Naive thymus-derived CD4-positive, alpha-beta T cell (primary cell): ENCODE measurements at places on chromosomes 16 and 17.

DNA sequence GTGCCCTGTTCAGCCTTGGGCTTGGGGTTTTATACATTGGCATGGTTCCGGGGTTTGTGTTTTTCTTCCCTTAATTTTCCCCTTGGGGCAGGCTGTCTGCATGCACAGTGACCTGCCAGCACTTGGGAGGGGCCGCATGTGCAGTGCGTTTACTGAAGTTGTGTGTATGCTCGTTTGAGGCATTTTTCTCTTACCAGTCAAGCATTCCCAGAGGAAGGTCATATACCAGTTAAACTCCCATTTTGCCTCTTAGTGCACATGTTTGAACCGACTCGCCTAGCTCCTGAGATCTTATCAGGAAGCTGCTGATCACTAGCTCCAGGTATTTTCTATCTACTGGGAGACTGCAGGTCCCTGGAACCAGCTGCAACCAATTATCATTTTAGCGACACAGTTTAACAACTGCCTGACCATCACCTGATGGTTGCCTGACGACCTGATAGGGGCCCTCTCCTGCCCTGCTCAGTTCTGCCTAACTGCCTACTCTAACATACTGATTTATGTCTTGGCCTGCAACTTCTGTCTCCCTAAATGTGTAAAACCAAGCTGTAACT is 51.4 kb downstream of the MFSD11 start:
- DNase-seq, result no peak
- H3K27ac ChIP-seq, result no peak overlapping the region
- H3K4me1 ChIP-seq, result peaks cover 9% of the 10 kb centered on the region
- H3K27me3 ChIP-seq, result no peaks in the 10 kb centered on the region
- H3K4me3 ChIP-seq, result no peak overlapping the region

DNA sequence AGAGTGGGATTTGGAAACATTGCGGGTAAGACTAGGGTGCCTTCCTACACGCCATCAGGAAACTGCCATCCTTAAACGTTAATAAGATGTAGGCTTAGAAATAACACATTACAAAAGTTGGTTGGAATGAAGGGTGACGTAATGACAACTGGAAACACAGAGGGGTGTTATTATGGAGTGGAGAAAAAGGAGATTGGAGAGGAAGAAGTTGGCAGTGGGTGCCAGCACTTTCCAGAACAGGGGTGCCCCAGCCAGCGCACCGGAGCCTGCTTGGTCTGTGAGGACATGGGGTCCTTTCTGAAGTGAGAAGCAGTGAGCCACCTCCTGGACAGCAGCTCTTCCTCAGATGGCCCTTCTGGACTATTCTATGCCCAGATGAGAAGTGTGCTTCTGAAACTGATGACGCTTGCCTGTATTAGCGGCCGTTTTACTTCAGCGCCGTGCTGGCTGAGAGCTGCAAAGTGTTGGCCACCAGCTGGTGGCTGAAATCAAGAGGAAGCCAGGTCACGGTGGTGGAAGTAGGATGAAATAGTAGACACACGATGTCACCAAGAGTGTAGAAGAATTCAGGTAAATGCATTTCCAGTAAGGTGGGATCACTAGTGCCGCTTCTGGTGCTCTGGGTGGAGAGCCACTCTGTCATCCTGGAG is 244.8 kb downstream of the NTN1 start:
- no peaks in the 10 kb centered on the region for H3K4me1 ChIP-seq
- no peaks in the 10 kb centered on the region for H3K36me3 ChIP-seq
- DNase-seq, result no peak
- H3K27ac ChIP-seq, result no peak overlapping the region
- no peak overlapping the region for H3K4me3 ChIP-seq

- no peak overlapping the region for H3K4me3 ChIP-seq
- H3K4me1 ChIP-seq, result no peaks in the 10 kb centered on the region
- H3K27ac ChIP-seq, result no peak overlapping the region
- H3K36me3 ChIP-seq, result no peaks in the 10 kb centered on the region
- H3K27me3 ChIP-seq, result no peaks in the 10 kb centered on the region
Observed at GRCh38 chr17:55690105-55690508, 32.6 kb downstream of the TMEM100 start.

DNA sequence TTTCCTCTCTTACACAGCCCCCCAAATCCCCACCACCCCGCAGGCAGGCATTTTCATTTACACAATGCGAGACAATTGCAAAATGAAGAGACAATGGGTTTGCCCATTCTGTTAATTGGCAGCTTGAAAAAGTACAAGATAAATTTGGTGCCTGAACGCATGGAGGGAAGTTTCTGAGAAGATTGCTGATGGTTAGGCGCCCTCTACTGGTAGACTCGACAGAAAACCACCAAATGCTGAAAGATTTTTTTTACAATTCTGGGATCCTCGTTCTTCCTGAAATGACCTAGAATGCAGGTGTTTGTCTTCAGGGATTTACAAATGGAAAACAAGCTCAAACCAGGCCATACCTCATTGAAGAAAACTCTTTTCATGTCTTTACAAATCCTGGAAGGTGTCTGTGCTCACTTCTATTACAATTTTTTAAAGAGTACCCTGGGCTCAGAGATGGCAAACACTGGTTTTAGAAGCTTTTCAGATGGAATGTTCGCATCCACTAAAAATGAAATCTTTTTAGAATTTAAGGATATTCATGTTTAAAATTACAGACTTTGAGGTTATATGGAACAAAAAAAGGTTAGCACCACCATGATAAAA is 338.5 kb downstream of the PMP22 start:
- DNase-seq, result peak; percentile 28
- H3K4me3 ChIP-seq, result no peak overlapping the region
- no peaks in the 10 kb centered on the region for H3K4me1 ChIP-seq
- H3K27me3 ChIP-seq, result no peaks in the 10 kb centered on the region

GRCh38 chr17:43085474-43085873 is 39.7 kb downstream of the BRCA1 start:
- H3K4me1 ChIP-seq, result no peaks in the 10 kb centered on the region
- no peaks in the 10 kb centered on the region for H3K36me3 ChIP-seq
- no peak overlapping the region for H3K4me3 ChIP-seq
- no peak overlapping the region for H3K27ac ChIP-seq
- H3K27me3 ChIP-seq, result no peaks in the 10 kb centered on the region

- H3K4me3 ChIP-seq, result no peak overlapping the region
- no peak for DNase-seq
- peaks cover 15% of the 10 kb centered on the region for H3K36me3 ChIP-seq
- H3K27me3 ChIP-seq, result no peaks in the 10 kb centered on the region
- H3K4me1 ChIP-seq, result no peaks in the 10 kb centered on the region
- H3K27ac ChIP-seq, result no peak overlapping the region
Observed at GRCh38 chr16:4395055-4395726, 21.2 kb downstream of the CORO7 start.

DNA sequence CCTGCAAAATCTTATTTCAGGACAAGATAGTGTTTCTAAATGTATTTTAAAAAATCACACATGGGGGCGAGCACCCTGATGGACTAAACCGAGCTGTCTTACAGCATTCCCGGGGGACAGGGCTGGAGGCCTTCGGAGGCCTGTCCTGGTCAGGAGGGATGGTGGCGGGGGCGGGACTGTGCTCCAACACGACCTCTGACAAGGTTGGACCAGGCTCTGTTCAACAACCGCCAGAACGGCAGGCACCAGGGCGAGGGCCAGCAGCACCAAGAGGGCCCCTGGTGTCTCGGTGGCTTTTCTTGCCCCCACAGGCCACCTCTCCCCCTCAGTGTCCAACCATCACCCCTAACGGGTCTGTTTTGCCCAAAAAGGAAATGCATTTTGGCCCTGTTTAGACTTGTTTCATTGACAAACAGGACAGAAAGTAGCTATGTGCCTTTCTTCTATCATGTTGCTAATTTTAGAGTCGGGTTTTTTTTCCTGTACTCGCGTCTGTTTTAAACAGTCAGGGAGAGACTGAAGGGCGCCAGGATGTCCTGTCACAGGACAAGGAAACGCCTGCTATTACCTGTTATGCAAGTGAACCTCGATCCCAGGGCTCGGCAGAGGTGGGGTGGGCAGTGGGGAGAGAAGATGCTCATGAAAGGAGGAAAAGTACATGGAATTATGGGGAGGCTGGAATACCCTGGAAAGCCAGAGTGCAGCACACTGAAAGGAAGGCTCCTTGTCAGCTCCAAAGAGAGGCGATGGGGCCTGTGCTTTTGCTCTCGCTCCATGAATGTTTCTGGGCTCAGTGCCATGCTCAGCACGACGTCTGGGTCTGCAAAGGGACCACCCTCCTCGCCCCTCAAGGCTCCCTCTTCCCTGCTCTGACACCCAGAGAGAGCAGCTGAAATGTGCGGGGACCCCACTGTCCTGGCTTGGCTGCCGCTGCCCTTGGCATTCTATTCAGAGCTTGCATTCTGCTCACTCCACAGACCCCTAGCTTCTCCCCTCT is 11.9 kb downstream of the TMEM204 start:
- no peaks in the 10 kb centered on the region for H3K27me3 ChIP-seq
- H3K27ac ChIP-seq, result peak overlapping the region; percentile 49
- H3K4me1 ChIP-seq, result peaks cover 65% of the 10 kb centered on the region
- peaks cover 19% of the 10 kb centered on the region for H3K36me3 ChIP-seq
- no peak for DNase-seq

DNA sequence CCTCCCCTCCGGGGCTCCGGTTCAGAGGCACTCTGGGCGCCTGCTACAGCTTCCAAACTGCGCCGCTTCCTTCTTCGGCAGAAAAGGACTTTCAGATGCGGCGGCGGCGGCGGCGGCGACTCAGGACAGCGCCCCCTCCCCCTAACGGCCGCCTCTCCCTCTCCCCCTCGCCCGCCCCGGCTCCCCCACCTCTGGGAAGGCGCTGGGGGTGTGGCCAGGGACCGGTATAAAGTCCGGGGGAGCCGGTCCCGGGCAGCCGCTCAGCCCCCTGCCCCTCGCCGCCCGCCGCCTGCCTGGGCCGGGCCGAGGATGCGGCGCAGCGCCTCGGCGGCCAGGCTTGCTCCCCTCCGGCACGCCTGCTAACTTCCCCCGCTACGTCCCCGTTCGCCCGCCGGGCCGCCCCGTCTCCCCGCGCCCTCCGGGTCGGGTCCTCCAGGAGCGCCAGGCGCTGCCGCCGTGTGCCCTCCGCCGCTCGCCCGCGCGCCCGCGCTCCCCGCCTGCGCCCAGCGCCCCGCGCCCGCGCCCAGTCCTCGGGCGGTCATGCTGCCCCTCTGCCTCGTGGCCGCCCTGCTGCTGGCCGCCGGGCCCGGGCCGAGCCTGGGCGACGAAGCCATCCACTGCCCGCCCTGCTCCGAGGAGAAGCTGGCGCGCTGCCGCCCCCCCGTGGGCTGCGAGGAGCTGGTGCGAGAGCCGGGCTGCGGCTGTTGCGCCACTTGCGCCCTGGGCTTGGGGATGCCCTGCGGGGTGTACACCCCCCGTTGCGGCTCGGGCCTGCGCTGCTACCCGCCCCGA is at the start of gene IGFBP4:
Gene IGFBP4, plus strand, starts transcription at position 255 of the 792 bp plus-strand sequence. Its CDS starts 286 bp downstream, at position 541.
- H3K27me3 ChIP-seq, result no peaks in the 10 kb centered on the region
- DNase-seq, result peak; percentile 42
- peak within 1 kb of the TSS; percentile 21 for H3K4me3 ChIP-seq
- no peaks in the 10 kb centered on the region for H3K36me3 ChIP-seq
- peak within 1 kb of the TSS; percentile 1 for H3K27ac ChIP-seq
- peaks cover 23% of the 10 kb centered on the region for H3K4me1 ChIP-seq

GRCh38 chr16:66168777-66169176 is 197.7 kb upstream of the CDH5 start:
- H3K36me3 ChIP-seq, result no peaks in the 10 kb centered on the region
- no peak for DNase-seq
- no peak overlapping the region for H3K27ac ChIP-seq
- H3K4me1 ChIP-seq, result no peaks in the 10 kb centered on the region

- no peaks in the 10 kb centered on the region for H3K27me3 ChIP-seq
- peaks cover 27% of the 10 kb centered on the region for H3K4me1 ChIP-seq
- no peak for DNase-seq
- no peak overlapping the region for H3K27ac ChIP-seq
- no peak overlapping the region for H3K4me3 ChIP-seq
Observed at GRCh38 chr16:4495766-4496165, 19.6 kb downstream of the HMOX2 start.

GRCh38 chr17:72422204-72422504 is 301.3 kb downstream of the SOX9 start:
- H3K27me3 ChIP-seq, result no peaks in the 10 kb centered on the region
- H3K27ac ChIP-seq, result no peak overlapping the region
- H3K4me1 ChIP-seq, result no peaks in the 10 kb centered on the region
- H3K36me3 ChIP-seq, result no peaks in the 10 kb centered on the region

GRCh38 chr17:65892912-65893377 is 299.0 kb downstream of the CEP112 start:
- no peaks in the 10 kb centered on the region for H3K27me3 ChIP-seq
- no peaks in the 10 kb centered on the region for H3K36me3 ChIP-seq
- no peak overlapping the region for H3K4me3 ChIP-seq
- H3K4me1 ChIP-seq, result no peaks in the 10 kb centered on the region
- no peak for DNase-seq

GRCh38 chr17:39705786-39706348 is 6.0 kb downstream of the ERBB2 start:
- no peaks in the 10 kb centered on the region for H3K36me3 ChIP-seq
- no peak overlapping the region for H3K27ac ChIP-seq

GRCh38 chr17:6641247-6641863 is 495 bp downstream of the TXNDC17 start:
- peak overlapping the region; percentile 86 for H3K27ac ChIP-seq
- H3K36me3 ChIP-seq, result peaks cover 19% of the 10 kb centered on the region
- peaks cover 17% of the 10 kb centered on the region for H3K4me1 ChIP-seq
- DNase-seq, result no peak
- peak overlapping the region; percentile 91 for H3K4me3 ChIP-seq

DNA sequence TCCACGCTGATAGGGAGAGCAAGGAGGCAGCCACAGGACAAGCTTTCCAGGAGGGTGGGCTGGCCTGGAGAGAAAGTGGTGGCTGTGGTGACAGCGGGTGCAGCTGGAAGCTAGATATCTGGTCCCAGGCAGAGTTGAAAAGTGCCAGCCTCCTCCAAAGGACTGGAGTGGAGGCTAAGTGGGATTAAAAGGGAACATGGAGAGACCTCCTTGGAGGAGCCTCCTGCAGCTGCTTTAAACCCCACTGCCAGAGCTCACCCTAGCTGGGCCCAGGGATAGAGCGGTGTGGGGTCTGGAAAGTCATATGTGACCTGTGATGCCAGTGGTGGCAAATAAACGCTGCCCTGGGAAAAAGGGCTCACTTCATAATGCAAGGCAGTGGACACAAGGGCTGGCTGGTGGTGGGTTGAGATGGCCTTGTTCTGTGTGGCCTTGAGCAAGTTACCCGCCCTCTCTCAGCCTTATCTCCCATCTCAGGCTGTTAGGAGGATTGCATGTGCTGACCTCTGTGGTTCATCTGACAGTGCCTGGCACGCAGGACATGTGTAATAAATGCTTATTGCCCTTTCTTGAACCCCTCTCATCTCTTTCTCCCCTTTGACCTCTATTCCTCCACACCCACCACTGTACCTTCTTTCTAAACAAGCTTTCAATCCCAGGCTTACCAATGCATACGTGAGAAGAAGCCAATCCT is 61.0 kb upstream of the LGALS9 start:
- no peak overlapping the region for H3K27ac ChIP-seq
- no peaks in the 10 kb centered on the region for H3K27me3 ChIP-seq
- H3K4me1 ChIP-seq, result peaks cover 10% of the 10 kb centered on the region

- no peaks in the 10 kb centered on the region for H3K27me3 ChIP-seq
- H3K27ac ChIP-seq, result no peak overlapping the region
- no peak overlapping the region for H3K4me3 ChIP-seq
- no peaks in the 10 kb centered on the region for H3K4me1 ChIP-seq
- DNase-seq, result no peak
- no peaks in the 10 kb centered on the region for H3K36me3 ChIP-seq
Observed at GRCh38 chr16:26787924-26788323, 278.8 kb upstream of the C16orf82 start.
